Amniotic stem cell (primary cell): ENCODE measurements at places on chromosomes 6 and 20.

DNA sequence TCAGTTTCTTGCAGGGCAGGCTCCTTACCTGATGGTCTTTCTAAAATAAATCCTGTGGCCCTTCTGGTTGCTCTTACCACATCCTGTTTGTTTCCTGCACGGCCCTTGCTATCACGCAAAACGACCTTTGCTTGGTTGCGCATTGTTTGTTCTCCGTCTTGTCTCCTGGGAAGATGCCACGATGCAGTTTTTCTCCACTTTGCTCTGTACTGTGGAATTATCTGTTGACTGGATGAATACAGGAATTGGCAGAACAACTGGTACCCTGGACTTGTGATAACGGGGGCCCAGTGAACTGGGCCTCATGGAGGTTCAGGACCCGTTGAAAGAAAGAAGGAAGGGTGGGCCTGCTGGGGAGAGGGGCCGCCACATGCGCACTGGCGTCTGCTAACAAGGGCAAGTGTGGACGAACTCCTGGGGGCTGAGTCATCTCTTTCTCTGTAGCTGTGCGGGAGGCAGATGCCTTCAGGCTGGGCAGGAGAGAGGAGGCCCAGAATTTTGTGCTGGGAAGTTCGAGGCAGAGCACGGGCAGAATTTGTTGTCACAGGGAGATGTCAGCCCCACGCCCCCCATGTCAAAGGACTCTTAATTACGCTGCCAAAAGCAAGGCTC is 139.9 kb downstream of the BMP7 start:
- DNase-seq: no peak

DNA sequence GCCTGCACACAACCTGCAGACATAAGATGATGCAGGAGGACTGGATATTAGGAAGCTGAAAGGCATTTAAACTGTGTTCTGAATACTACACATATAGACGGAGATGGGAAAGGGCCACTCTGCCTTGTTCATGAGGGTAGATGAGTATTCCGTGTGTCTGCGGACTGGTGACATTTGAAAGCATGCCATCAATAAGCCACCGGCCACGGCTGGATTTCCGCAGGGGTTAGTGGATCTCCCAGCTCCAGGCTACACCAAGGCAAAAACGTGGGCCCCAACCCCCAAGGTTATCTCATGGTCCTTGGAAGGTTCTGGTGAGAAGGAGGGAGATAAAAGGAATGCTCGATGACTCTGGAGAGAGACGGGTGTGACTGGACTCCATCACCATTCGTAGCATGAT is 78.6 kb upstream of the THBS2 start:
- DNase-seq: no peak

- DNase-seq: peak; percentile 70
Observed at GRCh38 chr6:27495386-27496135, 22.7 kb upstream of the ZNF184 start.

DNA sequence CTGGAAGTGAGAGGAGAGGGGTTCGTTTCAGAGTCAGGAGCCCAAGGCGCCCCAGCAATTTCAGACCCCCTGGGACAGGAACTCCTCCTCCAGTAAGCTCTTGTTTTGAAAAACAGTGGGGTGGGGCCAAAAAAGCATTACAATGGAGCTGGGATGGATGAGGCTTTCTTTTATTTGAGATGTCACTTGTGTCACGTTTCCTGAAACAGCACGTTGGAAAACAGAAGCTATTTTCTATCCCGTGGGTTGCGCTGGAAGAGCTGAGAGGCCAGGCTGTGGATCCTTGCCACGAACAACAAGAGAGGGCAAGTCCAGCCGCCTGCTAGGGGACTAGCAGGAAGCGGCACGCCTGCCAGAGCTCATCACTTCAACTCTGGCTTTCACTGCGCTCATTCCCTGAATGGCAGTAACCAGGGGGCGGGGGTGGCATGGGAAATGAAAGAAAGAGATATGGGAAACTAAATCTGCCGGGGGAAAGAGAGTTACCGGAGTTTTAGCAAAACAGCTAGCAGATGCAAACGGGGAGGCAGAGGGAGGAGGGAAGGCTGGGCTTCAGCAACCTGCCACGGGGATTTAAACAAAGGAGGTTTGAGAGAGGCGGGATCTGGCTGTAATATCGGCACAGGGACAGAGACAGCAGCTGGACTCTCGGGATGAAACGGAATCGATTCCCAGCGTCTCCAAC is 34.6 kb downstream of the GCNT2 start:
- no peak for DNase-seq

GRCh38 chr6:50826037-50826761 is 7.5 kb downstream of the TFAP2B start:
- DNase-seq: no peak

- DNase-seq: no peak
Observed at GRCh38 chr20:56513161-56514150, 11.1 kb upstream of the FAM209A start.

- no peak for DNase-seq
Observed at GRCh38 chr20:53527196-53527595, 66.4 kb downstream of the ZNF217 start.

DNA sequence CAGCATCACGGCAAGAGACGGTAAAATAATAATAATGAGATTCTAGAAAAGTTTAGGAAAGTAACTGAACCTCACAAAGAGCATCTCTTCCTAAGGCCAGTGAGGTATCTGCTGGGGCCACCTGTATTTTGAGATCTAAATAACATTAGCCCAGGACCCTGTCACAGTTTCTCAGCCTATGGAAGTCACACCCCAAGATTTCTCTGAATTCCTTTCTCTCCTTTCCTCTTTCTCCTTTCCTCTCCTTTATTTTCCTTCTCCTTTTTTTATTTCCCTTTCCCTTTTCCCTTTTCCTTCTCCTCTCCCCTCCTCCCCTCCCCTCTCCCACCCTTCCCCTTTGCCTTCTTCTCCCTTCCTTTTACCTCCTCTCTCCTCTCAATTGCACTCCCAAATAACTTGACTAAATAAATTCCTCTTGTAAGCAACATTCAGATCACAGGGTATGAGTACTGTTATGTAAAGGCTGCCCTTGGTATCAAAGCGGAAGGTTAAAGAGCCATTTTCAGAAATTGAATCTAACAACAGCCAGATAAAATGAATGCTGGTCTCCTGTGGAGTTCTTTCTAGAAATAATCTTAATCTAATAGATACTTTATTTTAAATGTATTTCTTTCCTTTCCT is 506.2 kb downstream of the EPM2A start:
- DNase-seq: no peak

DNA sequence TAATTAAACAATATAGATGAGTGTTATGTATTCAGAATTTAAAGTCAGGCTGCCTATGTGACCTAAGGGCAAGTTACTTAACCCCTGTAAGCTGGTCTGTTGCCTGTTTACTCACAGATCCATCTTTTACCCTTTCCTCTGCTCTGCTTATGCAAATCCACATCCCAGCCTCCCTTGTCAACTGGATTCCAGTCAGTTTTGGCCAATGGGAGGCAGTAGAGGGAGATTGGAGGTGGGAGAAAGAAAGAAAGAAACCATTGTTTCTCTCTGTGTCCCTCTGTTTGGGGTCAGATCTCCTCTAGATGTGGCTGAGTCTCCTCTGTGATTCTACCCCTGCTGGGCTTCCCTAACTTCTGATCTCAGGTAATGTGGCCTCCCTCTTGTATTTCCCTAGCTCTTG is 266.8 kb upstream of the PLN start:
- no peak for DNase-seq

- DNase-seq: no peak
Observed at GRCh38 chr6:162543221-162543620, 184.3 kb downstream of the PRKN start.

DNA sequence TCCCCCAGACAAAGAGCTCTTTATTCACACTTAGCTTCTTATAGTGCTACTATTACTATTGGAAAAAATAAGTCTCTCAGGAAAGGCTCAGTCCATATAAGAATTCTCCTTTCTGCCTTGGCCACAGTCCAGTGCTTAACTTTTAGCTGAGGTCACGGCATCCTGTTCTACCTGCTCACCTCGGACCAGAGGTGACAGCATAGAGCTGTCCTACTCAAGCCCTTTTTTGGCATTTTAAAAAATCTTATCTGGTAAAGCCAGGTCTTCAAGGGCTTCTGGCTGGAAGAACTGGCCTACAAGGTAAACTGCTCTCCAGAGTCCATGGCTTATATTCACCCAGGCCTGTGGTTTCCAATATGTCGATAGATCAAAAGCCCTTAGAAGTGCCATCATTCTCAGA is 109.7 kb downstream of the RCAN2 start:
- DNase-seq: no peak

- no peak for DNase-seq
Observed at GRCh38 chr6:125107896-125108295, 45.7 kb upstream of the TPD52L1 start.

DNA sequence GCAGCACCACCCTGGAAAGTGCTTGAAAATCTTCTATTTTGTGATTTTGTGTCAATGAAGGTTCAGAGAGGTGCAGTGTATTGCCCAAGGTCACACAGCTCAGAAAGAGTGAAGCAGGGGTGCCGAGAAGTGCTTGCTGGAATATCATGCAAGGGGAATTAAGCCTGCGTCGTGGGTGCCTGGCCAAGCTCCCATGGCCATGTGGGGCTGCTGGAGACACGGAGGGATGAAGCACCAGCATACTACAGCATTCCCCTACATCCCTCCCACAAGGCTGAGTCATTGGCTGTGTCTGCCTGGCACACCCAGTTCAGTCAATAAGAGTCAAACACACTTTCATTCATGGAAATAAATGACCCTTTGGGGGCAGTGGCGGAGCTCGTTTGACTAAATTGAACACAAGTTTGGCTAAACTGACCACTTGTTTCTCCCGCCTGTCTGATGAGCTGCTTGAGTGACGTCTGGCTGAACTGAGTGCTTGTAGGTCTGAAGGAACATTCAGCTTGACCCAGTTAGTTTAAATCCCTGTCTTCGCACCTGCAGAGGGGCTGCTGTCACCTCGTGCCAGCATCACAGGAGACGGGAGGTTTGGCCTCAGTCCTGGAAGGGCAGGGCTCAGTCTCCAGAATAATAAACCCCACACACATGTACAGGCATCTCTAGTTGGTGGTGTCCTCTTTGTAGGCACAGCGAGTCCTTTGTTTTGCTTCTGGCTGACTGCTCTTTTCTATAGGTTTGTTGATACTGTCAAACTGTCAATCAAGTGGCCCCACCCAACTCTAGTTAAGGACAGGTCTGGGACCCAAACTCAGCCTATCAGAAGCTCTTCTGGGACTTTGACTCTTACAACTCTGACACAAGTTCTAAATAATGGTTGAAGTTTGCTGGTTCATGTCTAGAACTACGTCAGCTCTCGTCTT is 8.4 kb upstream of the TGM2 start:
- DNase-seq: peak; percentile 60

DNA sequence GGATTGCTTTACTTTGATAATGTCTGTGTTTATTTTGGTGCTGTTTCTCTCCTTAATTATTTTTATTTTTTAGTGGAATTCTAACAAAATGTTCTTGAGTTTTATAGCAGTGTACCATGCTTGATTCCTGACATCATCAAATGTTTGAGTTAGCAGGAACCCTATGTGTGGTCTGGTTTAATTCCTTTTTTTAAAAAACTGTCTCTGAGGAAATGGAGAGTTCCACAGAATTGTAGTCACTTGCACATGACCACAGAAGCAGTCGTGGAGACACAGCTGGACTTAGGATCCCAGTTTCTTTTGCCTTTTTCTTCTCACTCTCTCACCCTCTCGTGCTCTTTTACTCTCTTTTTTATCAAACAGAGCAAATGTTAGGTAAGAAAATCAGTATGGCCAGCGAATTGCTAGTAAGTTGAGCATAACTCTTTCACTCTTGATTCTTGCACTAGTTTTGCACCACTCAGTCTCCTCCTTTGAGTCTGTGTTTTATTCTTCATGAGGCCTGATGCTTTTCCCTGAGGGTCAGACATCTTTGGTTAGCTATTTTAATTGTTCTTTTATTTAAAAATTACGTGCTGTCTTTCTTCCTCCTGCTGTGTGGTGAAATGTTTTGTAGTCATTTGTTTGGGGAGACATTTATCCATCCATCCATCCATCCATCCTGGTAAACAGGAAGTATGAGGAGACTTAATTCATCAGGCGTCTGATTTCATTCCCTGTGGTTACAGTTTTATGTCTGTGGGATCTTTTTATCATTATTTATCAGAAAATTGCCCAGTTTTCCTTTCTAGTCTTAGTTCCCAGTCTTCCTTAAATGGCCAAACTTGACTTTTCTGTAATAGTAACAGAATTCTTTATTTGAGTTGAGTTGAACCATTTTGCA is 83.0 kb downstream of the SCAF8 start:
- no peak for DNase-seq

- no peak for DNase-seq
Observed at GRCh38 chr6:99241905-99242534, 107.5 kb downstream of the FAXC start.

- no peak for DNase-seq
Observed at GRCh38 chr20:61753987-61754956, 311.4 kb downstream of the TAF4 start.
